Activated CD4-positive, alpha-beta T cell treated with anti-CD3 and anti-CD28 coated beads, Interleukin-2, amount 10 ng/mL, durations not matched to agents 24 days and 14 days (primary cell): ENCODE measurements at places on chromosomes 2 and 18. TPM values are rescaled to one million over a fixed set of nuclear protein-coding genes. Genes with fewer than 3 reads are reported as not detected.

REG1B gene
- not detected in 2 replicates for total RNA-seq

DNA sequence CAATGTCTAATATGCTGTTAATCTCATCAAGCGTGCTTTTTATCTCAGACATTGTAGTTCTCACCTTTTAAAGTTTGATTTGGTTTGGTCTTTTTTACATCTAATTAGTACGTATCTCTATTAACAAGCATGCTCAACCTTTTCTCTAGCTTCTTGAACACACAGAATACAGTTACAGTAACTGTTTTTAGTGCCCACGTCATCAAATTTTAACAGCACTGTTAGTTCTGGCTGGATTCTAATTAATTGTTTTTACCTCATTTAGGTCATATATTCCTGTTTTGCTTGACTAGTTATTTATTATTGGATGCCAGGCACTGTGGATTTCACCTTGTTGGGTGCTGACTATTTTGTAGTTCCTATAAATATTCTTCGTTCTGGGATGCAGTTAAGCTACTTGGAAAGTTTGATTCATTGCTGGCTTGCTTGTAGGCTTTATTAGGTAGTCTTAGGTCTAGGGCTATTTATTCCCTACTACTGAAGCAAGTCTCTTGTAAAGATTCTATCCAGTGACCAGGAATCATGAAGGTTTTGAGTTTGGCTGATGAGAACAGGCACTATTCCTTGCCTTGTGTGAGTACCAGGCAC, 263.0 kb downstream of the ETAA1 start:
- no peak for DNase-seq

DNA sequence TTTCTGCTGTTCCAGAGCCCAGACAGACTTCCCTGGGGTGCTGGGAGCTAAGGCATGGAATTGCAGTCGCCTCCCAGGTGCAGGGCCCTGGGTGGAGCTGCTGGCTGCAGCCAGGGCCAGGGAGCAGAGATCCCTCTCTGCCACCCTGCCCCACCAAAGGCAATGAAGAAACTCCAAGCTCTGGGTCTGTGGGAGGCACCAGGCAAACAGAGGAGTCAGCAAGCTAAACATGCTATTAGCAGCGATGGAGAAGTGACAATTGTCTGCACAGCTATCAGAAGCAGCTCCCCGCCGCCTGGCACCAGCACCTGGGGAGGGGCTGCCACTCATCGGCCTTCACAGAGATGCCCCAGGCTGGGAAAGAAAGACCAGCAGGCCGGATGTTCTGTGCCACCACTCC, 28.0 kb upstream of the COX5B start:
- DNase-seq, result no peak

MFSD6 gene
- total RNA-seq, result 44.6 and 45.3 TPM in 2 replicates

- DNase-seq, result no peak
These were observed 123.3 kb upstream of the SH3BP4 start for GRCh38 chr2:234828382-234829073.

DNA sequence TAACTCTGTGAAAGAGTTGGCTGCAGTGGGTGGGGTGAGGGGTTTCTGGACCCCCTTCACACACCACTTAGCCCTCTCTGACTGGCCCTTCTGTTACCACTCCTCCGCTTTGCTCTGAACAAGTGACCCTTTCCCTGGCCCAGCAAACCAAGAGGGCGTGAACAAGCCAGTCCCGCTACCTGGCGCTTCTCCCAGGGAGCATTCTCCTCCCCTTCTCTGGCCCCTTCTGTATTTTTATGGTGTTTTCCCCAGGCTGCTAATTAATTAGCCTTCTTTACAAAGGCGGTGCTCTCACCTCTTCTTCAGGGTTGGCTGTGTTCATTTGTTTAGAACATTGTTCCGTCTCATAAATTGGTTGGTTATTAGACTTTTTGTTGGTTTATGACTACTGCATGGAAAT, 180.1 kb downstream of the MGAT5 start:
- no peak for DNase-seq

GPR39 gene
- total RNA-seq, result not detected in 2 replicates

EIF2AK3 gene
- total RNA-seq, result 20.2 and 22.8 TPM in 2 replicates

DNA sequence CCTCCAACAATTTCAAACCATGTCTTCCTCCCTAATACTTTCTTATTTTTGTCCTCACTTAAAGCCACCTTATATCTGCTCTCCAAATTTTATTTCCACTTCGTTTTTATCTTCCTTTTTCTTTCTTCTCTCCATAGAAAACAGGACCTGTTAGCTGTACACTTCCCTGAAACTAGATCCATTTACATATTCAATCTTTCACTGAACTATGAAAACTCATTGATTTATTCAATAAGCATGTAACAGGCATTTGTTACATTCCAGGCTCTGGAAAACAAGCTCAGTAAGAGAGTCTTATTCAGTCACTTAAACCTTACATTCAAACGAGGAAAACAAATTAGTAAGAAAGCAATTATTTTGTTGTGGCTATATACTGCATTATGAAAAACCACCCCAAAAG, 1225.3 kb downstream of the SUCLG1 start:
- no peak for DNase-seq

REG3A gene
- total RNA-seq, result not detected in 2 replicates

YWHAQ gene
- total RNA-seq, result 321 and 335 TPM in 2 replicates

DNA sequence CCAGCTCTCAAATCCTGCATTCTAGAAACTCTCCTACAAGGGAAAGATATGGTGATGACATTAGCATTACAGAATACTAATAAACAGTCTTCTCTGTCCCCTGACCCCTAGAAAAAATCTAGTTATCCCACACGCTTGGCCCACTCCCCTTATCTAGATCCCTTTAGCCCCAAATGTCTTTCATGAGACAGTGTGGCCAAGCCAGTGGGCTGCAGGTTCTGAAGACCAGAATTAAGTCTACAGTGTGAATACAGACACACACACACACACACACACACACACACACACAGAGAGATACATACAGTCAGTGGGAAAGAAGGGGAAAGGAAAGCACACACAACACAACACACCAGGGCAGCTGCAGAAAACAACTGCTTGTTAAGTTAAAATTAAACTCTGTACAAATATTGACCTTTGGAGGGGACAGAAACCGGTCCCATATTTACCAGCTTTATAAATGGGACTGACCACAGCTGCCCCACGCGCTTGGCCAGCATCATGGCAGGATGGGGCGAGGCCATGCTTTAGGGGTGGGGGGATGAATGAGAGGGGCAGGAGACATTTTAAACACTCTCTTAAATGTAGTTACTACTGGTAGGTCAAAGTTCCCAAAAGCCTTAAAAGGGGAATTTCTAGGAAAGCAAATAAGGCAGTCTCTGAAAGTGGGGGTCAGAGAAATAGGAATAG, 49.1 kb downstream of the NHEJ1 start:
- DNase-seq, result no peak

GRCh38 chr2:241314226-241315092, 1.0 kb downstream of the HDLBP start:
- no peak for DNase-seq

SRBD1 gene
- total RNA-seq, result 14.5 and 18.9 TPM in 2 replicates

DUSP2 gene
- total RNA-seq, result 436 and 445 TPM in 2 replicates

IL1RN gene
- 3.0 and 3.3 TPM in 2 replicates for total RNA-seq

DNA sequence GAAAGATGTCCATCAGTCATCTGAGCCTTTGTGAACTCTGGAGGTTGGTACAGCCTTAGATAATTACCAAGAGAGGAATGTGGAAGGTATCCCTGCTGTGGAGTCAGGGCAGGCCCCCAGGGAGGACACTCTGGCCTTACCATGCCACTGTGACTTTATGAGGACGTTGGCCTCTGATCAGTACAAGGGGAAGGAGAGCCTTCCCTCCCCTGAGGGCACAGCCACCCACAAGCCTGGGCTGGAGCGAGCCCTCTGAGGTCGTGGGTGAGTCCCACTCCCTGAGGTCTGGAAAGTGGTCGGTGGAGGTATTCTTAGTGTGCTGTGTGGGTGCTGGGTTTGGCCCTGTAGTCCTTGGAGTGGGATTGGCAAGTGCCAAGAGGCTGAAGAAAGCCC, 91.6 kb downstream of the STPG4 start:
- DNase-seq, result no peak

- no peak for DNase-seq
These were observed 4.4 kb upstream of the SMAD7 start for GRCh38 chr18:48954886-48955819.

DNA sequence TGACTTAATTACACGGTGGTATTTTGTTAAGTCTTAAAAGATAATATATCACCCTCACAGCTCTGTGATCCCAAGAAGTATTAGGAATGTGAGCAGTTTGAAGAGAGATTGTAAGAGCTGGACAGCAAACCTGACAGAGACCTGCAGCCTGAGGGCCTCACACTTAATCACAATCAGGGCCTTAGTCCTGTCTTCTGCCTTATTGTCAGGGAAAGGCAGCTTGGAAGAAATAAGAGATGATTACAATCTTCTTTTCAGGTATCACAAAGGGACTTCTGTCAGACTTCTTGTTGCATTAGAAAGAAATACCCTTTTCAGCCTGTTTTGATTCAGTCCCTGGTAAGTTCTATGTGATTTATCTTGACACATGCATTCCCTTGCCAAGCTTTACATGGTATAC, 1433.8 kb upstream of the SLC39A10 start:
- DNase-seq, result no peak

GRCh38 chr2:182606728-182607681, 109.1 kb upstream of the DNAJC10 start:
- no peak for DNase-seq

GRCh38 chr2:239519089-239519920, 118.5 kb upstream of the HDAC4 start:
- DNase-seq, result no peak

- no peak for DNase-seq
These were observed 33.0 kb downstream of the VAPA start for GRCh38 chr18:9946831-9947230.

- DNase-seq, result no peak
These were observed 169.5 kb upstream of the COPS8 start for GRCh38 chr2:236916181-236916580.

GRCh38 chr18:867257-867656, 37.4 kb upstream of the ADCYAP1 start:
- DNase-seq, result no peak

DNA sequence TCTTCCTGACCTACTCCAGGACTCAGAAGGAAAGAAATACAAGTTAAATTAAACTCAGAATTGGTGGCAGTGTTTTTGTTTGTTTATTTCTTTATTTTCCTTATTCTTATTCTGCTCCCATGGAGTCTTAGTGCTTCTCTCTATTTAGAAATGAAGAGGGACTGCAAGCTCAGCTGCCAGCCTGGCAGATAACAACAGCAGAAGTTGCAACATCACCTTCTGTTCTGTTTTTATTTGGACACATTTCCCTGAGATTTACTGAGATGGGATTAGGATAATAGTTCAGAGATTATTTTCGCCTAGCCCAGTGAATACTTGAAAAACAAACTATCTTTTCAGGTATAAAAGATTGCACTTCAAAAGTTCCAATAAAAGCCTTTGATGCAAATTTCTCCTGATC, 70.4 kb upstream of the DTNA start:
- no peak for DNase-seq

SERPINB11 gene
- total RNA-seq, result not detected in 2 replicates
